ENCODE measurements at places on chromosomes 1 and 21.

DNA sequence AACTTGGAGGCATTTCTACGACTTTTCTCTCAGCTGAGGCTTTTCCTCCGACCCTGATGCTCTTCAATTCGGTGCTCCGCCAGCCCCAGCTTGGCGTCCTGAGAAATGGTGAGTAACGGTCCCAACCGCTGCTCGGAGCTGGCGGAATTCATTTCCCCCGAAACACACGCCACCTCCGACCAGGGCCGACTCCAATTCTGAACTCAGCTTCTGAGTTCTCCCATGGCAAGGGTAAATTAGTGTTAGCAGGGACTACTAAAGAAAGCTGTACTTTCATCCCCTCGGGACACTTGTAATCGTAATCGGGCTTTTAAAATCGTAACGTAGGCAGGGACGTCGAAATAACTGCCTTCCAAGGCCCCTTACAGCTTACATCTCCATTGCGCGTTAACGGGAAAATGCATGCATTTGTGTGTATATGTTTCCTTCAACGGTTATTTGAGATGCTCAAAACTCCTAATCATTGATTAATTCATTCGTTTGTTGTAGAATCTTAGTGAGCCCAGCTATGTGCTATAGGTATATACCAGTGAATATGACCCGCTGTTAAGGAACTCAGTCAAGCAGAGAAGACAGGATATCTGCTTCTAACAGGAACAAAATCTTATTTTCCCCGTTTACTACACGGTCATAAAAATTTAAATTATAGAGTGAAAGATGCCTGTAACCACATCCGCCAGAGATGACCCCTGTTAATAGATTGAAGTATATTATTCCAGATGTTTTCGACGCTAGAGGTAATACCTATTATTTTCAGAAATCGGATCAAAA, 472 bp downstream of the DTL start:
- no peak for ATAC-seq

GRCh38 chr1:53754484-53755312, 15.7 kb upstream of the GLIS1 start:
- ATAC-seq, result peak; percentile 59

DNA sequence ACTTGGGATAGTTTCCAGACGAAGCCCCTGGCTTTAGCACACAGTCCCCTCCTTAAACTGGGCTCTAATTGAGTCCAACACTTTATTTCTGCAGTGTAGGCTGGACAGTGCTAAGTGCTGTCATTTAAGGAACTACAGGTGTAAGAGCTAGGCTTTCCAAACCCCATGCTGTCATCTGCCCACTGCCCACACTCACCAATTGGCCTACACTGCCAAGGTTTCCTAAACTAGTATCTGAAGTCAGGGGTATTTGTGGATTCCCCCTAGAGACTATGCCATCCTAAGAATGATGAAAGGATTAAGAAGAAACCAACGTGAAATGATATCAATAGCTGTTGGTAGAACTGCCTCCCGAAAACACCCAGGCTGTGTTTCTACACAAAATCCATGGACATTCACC, 160.9 kb downstream of the TBX15 start:
- ATAC-seq, result no peak

DNA sequence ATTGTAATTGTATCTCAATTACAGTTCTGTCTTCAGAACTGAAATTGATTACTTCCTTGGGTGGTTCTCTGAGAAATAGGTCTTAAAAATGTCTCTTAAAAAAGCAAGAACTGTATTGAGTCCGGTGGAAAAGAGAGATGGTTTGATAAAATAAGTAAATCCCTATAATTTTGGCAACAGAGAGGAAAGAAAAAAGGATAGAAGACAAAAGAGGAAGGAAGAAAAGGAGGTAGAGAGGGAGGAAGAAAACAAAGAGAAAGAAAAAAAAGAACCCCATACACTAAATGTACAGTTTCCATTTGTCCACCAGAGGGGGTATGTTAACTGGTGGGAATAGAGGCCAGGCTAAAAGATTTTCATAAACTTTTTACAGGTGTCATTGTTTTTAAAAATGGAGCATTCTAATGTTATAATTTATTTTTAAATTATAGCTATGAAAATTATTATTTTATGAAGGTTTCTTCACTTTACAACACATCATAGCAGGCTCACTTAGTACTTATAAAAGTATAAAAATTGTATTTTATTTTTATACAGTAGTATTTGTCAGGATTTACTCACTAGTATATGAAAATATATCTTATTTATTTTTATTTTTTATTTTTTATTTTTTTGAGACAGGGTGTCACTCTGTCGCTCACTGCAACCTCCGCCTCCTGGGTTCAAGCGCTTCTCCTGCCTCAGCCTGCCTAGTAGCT, 2.1 kb upstream of the UBE2T start:
- no peak for ATAC-seq

DNA sequence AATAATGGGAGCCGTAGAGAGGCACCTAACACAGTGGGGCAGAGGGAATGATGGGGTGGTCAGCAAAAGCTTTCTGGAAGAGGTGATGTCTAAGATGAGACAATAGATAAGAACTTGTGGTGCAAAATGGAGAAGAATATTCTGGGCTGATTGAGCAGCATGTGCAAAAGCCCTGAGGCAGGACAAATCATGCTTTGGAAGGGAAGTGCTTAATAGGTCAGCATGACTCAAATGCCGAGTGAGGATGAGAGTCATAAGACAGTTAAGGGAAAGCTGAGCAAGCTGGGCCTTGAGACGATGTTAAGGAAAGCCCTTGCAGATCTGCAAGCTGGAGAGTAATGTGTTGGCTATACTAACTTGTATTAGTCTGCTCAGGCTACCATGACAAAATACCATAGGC, 37.3 kb upstream of the ASB17 start:
- ATAC-seq, result no peak

DNA sequence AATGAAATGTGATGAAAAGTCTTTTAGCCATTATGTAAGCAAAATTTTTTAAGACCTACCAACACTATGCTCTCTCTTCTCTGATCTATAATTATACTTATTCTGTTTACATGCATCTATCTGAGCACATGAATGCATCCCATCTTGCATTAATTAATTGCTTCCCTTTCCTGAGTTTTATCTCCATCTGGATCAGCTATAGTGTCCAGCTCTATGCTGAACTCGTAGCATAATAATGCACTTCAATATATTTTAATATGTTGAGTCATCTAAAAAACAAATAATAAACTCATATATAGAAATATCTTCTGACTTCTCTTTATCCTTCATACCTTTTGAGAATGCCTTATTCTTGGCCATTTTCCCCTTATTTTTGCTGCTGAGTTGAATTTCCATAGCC, 1097.8 kb downstream of the TTLL7 start:
- ATAC-seq, result no peak

DNA sequence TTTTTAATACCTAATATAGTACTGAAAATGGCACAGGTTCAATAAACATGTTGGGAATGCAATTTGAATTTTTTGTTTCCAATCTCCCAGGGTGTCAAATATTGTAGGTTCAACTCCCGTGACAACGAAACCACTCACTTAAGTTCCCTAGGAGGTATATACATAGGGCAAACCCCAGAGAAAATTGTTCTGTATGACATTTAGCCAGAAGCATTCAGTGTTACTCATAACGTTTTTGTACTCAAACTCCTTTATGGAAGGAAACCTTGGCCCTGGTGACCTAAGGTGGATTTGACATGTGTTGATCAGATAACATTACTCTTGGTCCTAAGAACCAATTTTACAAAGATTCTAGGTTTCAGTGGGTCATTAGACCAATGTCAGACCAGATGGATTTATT, 110.6 kb downstream of the USP25 start:
- no peak for ATAC-seq

DNA sequence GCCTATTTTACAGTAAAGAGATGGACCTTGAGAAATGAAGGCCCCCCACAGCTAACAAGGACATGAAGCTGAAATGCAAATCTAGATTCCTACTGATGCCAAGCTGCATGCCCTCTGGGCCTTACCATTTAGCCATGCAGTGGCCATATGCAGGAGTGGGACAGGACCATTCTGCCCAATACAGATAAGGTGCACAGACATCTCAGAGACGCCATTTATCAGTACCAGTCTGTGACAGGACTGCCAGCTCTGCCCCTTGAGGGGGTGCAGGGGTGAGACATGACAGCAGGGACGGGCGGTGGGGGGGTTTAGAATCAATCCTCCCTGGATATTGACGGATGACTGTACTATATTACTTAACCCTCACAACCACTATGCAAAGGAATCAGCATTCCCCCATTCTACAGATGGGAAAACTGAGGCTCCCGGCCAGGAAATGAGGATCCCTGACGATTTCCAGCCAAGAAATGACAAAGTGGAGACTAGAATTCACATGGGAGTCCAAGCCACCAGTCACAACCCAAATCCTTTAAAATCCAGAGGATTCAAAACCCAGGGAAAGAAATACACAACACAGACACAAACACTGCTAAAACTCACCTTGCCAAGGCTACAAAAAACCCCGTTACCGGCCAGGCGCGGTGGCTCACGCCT, 10.8 kb downstream of the SSBP3 start:
- ATAC-seq, result no peak

- no peak for ATAC-seq
Measured at GRCh38 chr1:25090707-25091422, 141.4 kb downstream of the SYF2 start.

DNA sequence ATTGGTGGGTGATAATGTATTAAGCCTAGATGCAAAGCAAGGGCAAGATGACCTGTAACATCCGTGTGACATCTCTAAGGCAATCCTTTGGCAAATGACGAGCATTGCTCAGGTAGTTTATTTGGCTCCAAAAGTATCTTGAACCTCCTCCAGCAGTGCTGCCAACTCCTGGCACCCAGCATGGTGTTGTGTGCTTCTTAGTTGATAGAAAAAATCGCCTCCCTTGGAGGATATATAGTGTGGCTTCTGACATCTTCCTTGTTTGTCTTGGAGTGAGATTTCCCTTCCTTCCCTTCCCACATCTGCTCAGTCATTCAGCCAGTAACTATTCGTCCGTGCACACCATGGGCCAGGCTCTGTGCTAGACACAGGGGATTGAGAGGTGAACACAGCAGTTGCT, 121.8 kb downstream of the TOMM20 start:
- no peak for ATAC-seq

All from esophagus mucosa (tissue), 1 donor.